ENCODE measurements at places on chromosomes 2 and 18. TPM values are rescaled to one million over a fixed set of nuclear protein-coding genes. Genes with fewer than 3 reads are reported as not detected.

CCDC150 gene
- total RNA-seq, result 6.3 TPM

EVA1A gene
- total RNA-seq, result 10.7 TPM

IL36G gene
- 4.4 TPM for total RNA-seq

ZNF532 gene
- total RNA-seq, result 82.8 TPM

UBXN4 gene
- 91.2 TPM for total RNA-seq

MARCO gene
- total RNA-seq, result 1.7 TPM

NDUFV2 gene
- 93.7 TPM for total RNA-seq

DPP10 gene
- 1.1 TPM for total RNA-seq

IKZF2 gene
- 4.4 TPM for total RNA-seq

ARHGAP25 gene
- total RNA-seq, result 5.8 TPM

CHST9 gene
- 0.39 TPM for total RNA-seq

ZNF385B gene
- 0.89 TPM for total RNA-seq

ITGB6 gene
- total RNA-seq, result 11.6 TPM

SLC8A1 gene
- 35.5 TPM for total RNA-seq

- no peak for DNase-seq
Measured at GRCh38 chr2:5094192-5094591, 598.0 kb upstream of the SOX11 start.

GRCh38 chr2:56244911-56245530, 61.2 kb downstream of the CCDC85A start:
- no peak for DNase-seq

GRCh38 chr18:7601246-7601615, 34.1 kb downstream of the PTPRM start:
- DNase-seq, result no peak

GRCh38 chr2:20673686-20674308, 6.9 kb downstream of the GDF7 start:
- DNase-seq, result no peak

- DNase-seq, result no peak
Measured at GRCh38 chr2:217456016-217456415, 546.8 kb downstream of the TNS1 start.

DNA sequence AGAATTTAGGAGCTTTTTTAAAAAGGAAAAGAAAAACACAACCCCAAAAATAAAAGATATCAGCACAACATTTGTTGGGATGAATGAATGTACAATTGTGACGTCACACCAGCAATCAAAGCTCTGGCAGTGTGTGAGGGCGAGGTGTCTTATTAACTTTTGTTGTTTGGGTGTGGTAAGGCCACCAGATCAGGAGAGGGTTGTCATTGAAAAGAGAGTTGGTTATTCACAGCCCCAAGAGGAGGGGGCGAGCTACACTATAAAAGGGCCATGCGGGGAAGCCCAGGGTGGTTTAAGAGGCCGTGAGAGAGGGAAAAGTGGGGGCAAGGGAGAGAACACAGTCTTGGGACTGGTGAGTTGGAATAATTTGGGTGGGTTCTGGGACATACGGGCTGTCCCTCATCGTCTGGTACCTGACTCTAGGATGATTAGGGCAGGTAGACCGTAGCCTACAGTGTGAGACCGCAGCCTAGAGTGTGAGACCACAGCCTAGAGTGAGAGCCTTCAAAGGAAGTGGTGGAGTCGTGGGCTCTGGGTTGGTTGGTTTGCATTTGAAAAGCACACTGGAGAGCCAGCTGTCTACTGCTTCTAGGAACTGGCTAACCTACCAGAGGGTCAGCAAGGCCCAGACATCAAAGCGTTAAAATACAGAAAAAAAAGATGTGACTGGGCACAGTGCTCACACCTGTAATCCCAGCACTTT, 128.4 kb downstream of the INO80D start:
- no peak for DNase-seq

DNA sequence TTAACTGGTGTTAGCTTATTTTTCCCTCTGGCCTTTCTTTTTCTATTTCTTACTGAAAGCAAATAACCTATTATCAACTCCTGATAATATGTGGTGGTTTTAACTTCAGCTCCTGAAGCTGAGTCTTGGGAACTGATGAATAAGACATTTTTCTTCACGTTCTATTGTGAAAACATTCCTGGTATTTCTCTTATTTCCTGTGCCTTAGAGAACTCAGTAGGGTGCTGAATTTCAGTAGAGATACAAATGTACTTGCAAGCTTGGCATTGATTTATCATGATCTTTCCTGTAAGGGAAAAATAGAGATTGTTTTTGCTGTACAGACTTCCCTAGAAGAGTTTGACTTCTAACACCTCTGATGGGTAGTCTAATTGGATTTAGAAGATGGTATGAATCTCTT, 52.8 kb upstream of the DCC start:
- no peak for DNase-seq

- no peak for DNase-seq
Measured at GRCh38 chr2:184174493-184175104, 423.7 kb upstream of the ZNF804A start.

DNA sequence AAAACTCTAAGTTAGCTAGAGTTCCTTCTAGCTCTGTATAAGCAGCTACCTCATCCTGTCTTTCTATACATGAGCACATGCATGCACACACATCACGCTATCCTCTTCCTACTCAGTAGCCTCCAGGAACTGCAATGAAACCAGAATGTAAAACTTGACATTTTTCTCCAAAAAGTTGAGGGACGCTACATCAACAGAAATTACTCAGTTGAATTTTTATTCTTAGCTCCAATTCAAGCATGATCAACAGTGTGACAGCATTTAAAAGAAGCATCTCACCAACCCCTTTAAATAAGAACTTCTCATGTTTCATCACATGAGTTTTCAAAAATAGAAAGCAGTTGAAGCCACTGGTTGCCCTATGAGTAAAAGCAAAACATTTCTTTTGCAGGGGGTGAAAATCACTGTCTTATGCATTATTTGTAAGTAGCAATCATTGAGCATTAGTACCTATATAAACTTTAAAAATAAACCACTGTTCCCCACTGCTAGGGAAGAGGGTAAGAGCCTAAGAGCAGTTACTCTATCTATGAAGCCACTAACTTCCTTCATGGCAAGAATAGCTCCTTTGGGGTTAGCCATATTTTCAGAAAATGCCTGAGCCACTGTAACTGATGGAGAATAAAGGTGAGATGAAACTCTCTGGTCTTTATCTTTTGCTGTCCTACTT, 77.9 kb upstream of the ARL5A start:
- no peak for DNase-seq

DNA sequence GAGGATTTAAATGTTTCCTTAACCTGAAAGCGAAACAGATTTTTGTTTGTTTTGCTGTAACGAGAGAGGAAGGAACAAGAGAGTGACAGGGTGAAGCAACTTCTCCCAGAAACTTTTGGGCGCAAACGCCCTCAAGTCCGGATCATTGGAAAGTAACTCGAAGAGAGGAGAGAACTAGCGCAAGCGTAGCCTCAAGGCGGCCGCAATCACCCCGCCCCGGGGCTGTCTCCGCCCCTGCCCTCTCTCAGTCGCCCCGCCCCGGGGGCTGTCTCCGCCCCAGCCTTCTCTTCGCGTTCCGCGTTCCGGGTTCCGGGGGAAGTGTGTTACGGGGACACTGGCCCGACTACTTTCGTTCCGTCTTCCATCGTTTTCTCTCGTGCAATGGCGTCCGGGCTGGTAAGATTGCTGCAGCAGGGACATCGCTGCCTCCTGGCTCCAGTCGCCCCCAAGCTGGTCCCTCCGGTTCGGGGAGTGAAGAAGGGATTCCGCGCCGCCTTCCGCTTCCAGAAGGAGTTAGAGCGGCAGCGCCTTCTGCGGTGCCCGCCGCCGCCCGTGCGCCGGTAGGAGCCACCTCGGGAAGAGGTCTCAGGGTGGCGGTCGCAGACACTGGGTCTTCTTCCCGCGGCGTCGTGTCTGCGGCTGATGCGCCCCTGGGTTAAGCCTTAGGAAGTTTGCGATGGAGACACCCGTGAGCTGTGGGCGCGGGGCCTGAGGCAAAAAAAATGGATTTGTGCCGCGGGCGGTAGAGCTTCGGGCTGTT, at the start of gene MRPL44:
MRPL44 (plus strand) TSS at position 372 of the 760 bp plus-strand sequence; CDS start at position 382, 10 bp downstream.
- peak; percentile 95 for DNase-seq

GRCh38 chr18:60060578-60060977, 160.8 kb downstream of the PMAIP1 start:
- DNase-seq, result no peak

DNA sequence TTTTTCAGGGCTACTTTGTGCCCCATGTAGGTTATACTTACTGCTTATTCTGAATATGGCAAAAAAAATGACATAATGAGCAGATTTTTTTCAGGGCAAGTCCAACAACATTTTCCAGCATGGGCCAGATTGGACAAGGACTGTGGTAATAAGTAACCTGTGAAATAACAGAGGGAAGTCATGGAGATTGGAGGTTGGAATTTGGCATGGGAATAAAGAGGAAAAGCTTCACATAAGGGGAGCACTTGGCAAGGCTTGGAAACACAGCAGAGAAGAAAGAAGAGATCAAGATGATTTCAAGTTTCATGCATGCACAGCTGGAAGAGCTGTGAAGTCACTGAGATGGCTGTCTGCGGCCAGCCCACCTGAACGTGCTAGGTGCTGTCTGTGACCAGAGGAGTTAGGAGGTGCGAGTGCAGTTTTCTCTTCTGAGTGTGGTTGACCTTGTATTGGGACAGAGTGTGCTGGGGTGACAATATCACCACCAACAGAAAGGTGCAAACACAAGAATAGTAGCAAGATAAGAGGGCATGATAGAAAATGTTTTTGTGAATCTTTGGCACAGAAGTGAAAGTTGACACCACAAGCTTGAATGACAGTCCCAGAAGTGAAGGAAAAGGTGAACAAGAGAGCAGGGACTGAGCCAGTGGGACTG, 71.1 kb upstream of the DSC1 start:
- DNase-seq, result no peak

DNA sequence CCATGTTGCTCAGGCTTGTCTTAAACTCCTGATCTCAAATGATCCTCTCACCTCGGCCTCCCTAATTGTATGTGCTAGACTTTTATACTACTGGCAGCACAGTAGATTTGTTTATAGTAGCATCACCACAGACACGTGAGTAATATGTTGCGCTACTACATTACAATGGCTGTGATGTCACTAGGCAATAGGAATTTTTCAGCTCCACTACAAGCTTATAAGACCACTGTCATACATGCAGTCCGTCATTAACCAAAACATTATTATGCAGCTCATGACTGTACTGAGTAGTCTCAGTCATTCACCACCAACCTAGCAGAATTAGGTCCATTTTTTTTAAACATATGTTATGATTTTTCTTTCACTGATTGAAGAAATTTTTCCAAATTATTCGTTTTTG, 398.9 kb downstream of the DCC start:
- DNase-seq, result no peak

DNA sequence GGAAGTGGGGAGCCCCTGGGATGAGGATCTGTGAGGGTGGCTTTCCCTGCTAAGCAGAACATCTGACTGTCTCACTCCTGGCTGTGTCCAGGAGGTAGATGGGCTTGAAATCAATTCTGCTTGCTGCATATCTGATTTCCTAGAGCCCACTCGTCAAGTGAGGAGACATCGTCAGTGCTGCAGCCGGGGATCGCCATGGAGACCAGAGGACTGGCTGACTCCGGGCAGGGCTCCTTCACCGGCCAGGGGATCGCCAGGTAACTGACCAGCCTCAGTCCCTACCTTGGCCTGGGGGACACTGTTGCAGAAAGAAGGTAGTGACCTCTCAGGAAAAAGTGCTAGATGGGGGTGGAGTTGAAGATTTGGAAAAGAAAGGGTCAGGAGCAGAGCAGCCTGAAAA, 31.3 kb downstream of the CNGA3 start:
- no peak for DNase-seq
